Bronchial epithelial cell (primary cell): ENCODE measurements at places on chromosomes 11 and 22. TPM values are rescaled to one million over a fixed set of nuclear protein-coding genes. Genes with fewer than 3 reads are reported as not detected.

Gene DDTL
- under 0.01 and 1.2 TPM in 2 replicates for total RNA-seq

Gene SMC1B
- total RNA-seq, result not detected in 2 replicates

Gene SESN3
- total RNA-seq, result 12.4 and 25.0 TPM in 2 replicates

Gene PDE3B
- total RNA-seq, result 0.13 and 0.26 TPM in 2 replicates

Gene SYTL2
- total RNA-seq, result 5.6 and 8.2 TPM in 2 replicates

DNA sequence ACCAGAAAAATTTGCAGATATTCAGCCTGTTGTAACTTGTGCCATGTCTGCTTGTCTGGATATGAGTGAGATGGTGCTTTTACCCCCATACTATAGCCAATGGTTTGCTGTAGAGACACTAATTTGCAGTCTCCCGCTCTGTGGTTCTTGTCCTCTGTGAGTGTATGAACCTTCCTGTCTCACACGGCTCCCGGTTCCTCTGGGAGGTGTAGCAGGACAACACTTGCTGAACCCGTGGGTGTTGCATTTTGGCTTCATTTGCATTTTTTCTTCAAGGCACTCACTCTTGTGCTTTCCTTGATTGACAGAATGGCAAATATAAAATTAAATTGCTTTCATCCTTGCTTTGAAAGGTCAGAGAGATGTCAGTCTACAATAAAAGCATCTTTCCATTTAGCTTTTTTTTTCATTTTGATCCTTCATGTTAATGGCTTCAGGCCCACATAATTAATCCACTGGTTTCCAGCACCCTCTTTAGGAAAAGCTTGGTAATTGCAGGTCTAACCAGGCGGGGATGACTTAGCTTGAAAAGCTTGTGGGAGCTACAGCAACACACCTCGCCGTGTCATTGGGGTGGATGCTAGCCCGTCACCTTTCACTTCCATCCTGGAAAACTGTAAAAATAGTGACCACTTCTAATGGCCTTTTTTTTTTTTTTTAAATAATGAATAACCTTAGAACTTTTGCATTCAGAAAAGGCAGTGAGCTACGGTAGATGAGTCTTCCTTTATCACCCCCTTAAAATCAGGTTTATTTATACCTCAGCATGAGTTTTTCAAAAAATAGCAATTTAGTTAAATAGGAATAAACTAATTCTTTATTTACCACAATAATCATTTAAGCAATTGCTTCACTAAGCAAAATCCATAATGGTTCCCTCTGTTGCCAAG, 27.4 kb upstream of the ST14 start:
- peak; percentile 70 for DNase-seq

GRCh38 chr11:68044898-68045351, 6.1 kb downstream of the TCIRG1 start:
- no peak for DNase-seq

DNA sequence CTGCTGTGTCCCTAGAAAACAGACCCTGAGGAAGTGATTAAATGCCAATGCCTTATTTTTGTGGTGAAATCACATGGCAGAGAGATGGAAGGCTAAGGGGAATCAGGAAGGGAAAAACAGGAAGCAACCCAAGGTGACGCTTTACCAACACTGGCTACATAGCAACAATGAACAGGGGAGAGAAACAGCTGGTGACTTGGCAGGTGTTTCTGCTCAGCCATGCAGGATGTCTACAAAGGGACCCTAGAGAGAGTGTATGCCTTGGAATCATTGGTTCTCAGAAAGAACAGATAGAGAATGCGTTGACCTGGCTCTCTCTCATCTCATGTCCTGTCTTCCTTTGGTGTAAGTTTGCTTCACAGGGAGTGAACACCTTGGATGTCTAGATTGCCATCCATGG, 911.9 kb downstream of the OPCML start:
- no peak for DNase-seq

- peak; percentile 45 for DNase-seq
These were observed 1.0 kb downstream of the PRSS23 start for GRCh38 chr11:86801364-86801763.

GRCh38 chr11:122101625-122102291, 14.3 kb downstream of the BLID start:
- peak; percentile 68 for DNase-seq

DNA sequence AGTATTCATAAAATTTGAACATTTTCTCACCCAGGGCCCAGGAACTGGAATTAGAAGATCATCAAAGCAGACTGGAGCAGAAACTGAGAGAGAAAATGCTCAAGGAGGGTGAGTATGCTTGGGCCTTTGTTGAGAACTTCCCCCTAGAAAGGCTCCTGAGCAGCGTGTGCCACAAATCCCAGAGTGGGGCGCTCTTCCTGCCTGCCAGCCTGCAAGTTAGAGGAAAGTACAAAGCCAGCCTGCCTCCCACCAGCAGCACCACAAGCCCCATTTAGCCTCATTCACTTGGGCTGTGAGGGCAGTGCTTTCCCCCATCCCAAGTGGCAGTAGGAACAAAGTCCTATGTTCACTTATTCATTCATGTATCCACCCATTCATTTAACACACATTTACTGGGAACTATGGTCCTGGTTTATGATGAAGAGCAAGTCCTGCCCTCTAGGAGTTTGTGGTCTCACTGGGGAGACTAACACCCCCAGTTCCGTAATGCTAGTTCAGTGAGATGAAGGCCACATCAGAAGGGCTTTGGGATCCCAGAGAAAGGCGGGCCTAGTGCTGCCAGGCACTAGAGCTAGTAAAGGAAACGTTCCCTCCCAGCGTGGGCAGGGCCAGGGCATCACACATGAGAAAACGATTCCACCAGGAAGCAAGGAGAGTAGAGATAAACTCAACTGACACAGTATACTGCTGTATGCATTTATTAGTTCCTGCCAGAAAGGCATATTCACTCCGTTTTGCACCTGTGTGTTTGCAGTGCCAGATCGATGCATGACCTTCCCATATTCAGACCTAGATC, 22.4 kb upstream of the PARVA start:
- DNase-seq, result no peak

GRCh38 chr11:112467721-112468120, 207.1 kb upstream of the PLET1 start:
- DNase-seq, result no peak
